ENCODE measurements at places on chromosomes 12 and 14.

DNA sequence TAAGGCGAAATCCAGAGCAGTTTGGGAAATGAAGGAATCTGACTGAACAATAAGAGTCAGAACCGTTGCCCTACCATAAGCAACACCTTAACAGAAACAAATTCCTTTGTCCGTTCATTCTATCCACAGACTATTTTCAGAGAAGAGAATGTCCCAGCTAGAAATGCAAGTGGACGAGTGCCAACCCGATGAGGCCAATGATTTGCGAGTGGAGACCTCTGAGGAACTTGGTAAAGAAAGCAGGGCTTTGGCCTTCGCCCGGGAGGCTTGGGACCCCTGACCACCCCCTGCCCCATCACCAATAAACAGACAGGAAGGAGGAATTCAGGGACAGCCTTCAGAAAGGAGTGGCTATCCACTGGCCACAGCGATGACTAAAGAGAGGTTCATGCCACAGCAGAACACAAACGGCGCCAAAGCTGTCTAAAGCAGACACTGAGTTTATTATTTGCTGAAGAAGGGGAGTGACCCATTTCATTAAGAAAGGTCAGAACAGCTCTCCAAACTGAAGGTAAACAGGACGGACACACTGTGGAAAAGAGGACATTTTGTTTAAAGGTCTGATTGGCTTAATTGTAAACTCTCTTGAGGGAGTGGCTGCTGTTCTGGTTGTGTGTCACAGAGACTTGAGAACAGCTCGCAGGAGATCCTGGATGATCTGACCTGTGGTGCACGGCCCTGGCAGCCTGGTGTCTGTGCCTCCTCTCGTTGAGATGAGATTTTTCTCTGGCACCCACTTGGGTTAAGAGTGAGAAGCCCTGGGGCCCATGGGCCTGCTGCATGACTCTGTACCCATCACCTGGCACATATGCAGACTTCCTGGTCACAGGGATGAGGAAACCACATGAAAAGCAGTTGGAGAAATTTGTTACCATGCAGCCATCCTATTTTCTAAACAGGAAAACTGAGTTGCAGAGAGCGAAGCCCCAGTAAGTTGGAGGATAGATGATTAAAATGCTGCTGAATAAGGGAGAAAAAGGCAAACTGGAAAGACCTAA is 142.0 kb upstream of the PZP start:
- DNase-seq = no peak

DNA sequence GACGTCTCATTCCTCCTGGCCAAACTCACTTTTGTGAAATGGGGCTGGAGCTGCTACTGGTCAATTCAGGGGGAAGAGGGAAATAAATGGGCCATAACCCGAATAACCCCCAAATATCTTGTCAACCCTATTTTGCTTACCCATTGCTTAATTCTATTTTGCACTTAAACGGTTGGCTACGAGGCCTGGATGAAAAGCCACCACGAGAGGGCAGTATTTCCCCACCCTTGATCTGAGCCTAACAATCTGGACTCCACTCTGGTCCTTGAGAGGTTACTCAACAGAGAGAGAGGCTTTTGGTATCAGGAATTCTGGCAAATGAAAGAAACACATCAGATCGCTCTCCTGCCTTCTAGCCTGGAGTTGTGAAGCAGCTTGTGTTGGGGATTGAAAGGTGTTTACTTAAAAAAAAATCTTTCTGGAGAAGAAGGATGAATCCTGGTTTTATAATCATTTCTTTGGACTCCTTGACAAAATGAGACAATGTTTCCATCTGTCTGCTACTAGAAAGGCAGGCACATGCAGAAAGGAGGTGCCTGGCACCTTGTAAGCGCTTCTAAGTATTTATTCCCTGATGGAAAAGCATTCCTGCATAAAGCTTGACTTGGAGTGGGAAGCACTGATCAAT is 22.4 kb upstream of the FBXO21 start:
- DNase-seq = no peak

- no peak for DNase-seq
Measured at GRCh38 chr12:65941388-65941787, 117.1 kb downstream of the HMGA2 start.

DNA sequence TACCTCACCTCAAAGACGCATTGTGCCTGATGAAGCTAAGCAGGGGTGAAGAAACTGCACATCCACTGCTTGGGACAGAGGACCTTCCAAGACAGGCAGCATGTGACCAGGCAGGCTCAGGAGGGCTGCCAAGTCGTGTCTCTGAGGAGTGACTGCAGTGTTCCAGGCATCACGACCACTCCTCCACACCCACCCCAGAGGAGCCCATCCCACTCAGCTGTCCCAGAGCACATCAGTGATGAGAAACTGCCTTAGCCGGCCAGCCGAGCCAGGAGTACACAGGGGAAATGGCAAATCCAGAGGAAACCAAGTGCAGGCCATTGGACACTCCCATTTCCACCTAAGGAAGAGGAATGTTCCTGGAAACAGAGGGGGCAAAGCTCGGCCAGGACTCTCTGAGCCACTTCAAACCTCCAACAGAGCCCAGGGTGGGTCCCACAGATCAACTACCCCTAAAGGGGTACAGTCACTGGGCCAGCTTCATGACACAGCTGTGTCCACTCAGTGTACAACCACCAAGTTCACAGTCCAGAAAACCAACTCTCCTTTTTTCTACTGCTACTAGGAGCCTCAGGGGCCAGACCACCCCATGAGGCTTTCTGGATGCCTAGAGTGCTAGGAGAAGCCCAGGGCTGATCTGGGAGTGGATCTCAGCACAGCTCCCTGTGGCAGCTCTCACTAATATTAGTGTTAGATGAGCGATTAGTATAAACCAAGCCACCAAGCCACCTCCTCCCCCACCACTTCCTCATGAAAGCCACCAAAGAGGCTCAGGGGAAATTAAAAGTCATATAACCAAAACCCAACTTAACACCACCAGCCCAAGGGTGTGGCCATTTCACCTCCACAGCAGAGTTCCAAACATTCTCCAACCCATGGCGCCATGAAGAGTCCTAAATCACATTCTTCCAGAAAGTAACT is 15.4 kb downstream of the PXN start:
- peak; percentile 52 for DNase-seq

GRCh38 chr12:80821513-80822000 is 104.8 kb downstream of the MYF5 start:
- no peak for DNase-seq

GRCh38 chr14:53032161-53032803 is 81.4 kb upstream of the FERMT2 start:
- no peak for DNase-seq

DNA sequence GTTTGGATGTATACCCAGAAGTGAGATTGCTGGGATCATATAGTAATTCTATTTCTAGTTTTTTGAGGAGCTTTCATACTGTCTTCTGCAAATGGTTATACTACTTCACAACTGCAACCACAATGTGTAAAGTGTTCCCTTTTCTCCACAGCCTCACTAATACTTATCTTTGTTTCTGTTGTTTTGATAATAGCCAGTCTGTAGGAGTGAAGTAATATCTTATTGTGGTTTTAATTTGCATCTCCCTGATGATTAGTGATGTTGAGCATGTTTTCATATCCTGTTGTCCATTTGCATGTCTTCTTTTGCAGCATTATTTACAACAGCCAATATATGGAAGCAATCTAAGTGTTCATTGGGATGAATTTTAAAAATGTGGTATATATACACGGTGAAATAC is 29.9 kb downstream of the GABARAPL1 start:
- no peak for DNase-seq

DNA sequence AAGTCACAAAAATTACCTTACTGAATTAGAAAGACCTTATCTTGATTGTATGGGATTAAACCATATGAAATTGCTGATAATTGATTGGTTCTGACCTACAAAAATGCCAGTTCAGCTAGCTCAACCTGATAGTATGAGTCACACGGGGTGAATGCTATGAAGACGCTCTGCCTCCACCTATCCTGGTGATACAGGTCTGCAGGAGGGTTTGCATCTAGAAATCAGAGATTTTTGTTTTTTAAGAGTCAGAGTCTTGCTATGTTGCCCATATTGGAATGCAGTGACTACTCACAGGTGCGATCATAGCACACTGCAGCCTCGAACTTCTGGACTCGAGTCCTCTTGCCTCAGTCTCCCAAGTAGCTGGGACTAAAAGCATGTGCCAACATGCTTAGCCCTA is 120.4 kb downstream of the HMGA2 start:
- no peak for DNase-seq

DNA sequence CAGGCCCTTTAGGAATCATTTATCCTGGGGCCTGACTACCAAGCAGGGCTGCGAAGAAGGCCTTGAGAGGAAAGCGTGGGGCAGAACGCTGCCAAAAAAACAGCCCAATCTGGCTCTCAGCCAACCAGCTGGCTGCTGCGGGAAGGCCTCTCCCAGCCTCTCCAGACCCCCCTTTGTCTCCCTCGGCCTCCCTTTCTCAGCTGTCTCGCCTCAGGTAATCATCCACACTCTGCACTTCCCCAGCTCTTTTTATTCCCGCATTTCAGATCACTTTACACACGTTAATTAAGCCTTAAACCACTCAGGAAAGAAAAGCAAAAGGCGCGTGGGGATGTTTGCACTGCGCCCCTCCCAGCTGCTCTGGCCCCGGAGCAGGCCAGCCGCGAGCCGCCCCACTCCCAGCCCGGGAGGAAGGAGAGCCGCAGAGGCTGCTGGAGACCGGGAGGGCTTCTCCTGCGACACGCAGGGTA is 208.2 kb upstream of the FOXN3 start:
- DNase-seq = no peak

DNA sequence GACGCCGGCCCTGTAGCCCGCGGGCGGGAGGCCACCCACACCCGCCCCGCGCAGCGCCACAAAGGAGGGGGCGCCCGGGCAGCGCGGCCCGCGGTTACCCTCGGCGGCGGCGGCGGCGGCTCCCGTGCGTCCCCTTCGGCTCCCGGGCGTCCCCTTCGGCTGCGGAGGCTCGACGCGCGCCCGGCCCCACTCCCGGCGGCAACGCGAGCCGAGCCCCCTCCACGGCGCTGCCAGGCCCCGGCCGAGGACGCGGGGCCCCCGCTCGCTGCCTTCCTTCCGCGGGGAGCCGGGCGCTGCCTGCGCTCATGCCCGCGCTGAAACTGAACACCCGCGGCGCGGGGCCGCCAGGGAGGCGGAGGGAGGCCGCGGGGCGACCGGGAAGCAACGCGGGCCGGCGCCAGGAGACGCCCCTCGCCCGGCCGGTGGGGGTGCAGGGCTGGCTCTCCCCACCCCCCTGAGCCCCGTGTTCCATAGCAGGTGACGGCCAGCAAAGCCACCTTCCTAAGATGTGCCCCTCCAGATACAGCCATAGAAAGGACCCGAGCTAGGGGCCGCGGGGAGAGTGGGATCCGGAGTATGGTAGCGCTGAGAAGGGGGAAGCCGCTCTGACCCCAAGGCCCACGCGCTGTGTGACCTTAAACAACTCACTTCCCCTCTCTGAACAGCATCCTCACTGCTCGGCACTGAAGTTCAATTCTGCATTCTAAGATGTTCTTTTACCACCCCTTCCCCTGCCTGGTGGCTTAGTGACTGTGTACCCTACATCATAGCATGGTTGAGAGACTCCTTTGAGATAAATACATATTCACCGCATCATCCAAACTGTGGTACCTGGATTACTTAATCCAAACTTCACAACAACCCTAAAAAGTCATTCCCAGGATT is 42.8 kb downstream of the KDM2B start:
- DNase-seq = no peak

GRCh38 chr14:89700801-89701200 is 253.7 kb downstream of the EFCAB11 start:
- DNase-seq = no peak

DNA sequence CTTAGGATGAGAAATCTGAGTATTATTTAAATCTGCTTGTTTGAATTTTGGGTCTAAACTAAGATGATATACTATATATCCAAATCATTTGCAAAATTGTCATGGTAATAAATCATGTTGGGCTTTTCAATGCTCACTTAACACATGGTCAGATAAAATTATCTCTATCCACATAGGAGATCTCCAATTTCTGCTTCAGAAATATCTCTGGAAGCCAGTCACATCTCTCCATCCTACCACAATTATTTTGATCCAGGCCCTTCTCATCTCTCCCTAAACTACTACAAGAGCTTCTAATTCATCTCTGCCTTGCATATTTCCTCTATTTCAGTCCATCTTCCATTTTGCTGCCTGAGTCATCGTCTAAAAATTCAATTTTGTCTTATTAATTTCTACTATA is 3.8 kb downstream of the DCN start:
- DNase-seq = no peak

DNA sequence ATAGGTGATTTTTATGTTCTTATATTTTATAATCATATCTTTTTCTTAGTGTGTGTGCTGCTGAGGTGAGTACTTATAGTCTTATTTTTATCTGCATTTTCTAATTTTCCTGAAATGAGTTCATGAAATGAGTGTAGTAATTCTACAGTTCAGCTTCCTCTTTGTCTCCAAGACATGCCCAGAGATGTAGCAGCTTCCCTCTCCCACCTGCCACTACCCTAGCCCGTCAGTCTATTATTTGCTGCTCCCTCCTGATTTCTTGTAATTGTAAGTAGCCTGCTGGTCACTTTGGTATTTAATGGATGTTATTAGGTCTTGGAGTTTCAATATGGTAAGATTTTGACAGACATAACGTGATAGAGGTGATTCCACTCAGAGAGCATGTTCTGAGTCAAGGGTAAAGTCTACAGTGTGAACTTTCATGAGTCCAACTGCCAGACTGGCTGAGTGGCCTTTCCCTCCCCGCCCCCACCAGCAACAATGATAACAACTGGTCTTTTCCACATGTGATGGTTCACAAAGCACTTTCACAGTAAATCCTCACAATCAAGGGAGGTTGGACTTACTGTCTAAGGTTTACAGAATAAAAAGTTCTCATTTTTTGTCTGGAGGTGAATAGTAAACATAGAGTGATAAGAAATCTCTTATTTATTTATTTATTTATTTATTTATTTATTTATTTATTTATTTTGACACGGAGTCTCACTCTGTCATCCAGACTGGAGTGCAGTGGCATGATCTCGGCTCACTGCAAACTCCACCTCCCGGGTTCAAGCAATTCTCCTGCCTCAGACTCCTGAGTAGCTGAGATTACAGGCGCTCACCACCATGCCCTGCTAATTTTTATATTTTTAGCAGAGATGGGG is 4.2 kb upstream of the RIPK3 start:
- DNase-seq = no peak

DNA sequence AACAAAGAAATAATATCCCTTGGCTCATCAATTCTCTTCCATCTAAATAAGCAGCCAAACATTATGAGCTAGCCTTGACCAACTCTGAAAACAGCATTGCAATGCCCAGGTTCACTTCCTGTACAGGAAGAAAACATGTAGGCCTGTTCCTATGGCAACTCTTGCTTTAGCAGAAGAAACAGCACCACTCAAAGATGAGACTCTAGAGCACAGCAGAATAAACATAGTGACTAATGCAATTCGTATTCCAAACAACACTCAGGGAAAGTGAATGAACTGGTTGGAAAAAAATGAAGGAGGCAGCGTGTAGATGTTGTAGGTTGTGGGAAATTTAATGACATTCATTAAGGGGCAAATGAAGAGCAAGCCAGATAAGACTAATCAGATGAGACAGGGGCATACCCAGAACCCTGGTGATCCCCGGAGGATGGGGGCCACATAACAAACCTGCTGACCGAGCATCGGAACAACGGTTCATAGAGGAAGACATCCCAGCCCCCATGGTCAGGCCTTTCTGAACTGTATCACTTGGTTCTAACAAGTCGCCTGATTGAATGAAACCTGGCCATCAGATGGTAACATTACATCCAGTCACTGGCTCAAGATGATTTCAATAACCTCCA is 9.0 kb downstream of the ARHGDIB start:
- DNase-seq = no peak

GRCh38 chr12:76548222-76548837 is 11.2 kb downstream of the OSBPL8 start:
- no peak for DNase-seq
